ENCODE measurements at places on chromosomes 16 and 17.
A peak's percentile ranks its signal among the peaks of the same experiment; 100 is the strongest.

DNA sequence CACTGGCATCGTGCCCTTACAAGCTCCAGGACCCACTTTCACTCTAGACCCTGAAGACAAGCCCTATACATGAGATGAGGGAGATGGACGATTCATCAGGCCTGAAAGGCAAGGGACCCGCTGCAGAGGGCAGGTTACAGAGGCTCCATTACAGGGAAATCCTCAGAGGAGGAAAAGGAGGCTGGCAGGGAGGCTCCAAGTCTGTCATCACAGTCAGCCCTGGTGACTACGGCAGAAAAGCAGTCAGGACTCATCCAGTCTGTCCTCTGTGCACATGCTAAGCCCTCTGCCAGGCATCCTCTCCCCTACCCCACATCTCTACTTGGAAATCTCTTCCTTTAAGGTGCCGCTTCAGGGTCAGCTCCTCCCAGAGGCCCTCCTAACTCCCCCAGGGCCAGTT is 197.7 kb upstream of the CDH5 start:
- no peak for DNase-seq

DNA sequence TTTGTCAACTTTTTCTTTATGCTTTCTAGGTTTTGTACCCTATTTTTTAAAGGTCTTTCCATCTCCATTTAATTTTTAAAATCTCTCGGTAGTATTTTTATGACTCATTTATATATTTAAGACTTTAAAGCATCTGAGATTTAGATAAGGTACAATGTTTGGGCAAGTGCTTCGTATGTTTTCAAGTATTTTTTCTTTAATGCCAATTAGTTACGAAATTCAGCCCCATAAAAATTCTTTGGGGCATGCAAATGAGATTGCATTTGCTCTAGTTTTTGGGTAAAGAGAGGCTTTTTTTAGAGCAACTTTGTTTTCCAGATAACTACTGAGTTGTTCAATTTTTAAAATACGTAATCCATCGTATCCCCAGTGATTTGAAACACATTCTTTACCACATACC is 65.3 kb upstream of the CRHR1 start:
- no peak for DNase-seq

- DNase-seq: no peak
These were observed 12.3 kb upstream of the MC1R start for GRCh38 chr16:89906140-89907025.

DNA sequence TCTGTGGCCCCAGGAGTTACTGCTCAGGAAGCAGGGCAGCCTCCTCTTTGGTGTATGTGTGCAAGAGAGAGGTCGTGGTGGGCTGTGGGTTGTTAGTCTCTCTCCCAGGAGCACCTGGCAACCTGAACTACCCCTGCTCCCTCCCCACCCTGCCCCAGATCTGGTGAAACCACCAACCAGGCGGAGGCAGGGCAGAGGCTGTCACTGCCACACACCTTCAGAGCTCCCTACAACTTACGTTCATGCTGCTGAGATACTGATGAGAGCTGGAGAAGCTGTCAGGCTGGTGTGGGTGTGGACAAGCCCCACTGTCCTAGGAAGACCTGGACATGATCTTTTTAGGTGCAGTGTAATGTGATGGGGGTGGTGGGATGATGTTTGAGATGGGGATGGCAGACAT is 24.3 kb downstream of the GOSR2 start:
- DNase-seq: no peak

GRCh38 chr17:34399725-34400124 is 36.7 kb upstream of the CCL1 start:
- no peak for DNase-seq

DNA sequence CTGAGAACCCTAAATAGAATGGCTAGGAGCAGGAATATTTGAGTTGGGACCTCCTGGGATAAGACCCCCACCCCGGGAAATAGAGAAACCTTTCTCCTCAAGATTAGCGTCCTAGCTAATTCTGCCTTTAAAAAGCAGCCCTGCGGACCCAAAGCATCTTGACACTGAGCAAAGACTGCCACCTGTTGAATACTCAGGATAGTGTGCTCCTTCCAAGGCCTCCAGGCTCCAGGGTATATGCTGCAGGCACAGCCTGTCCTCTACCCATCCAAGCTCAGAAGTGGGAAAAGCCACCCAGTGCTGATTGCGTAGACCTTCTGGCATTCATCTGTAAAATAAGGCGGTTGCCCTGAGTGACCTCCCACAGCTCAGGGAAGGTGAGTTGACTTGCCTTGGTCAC is 456.2 kb upstream of the DYNLRB2 start:
- no peak for DNase-seq

- peak; percentile 65 for DNase-seq
These were observed 13.7 kb upstream of the MMP2 start for GRCh38 chr16:55465077-55465896.

DNA sequence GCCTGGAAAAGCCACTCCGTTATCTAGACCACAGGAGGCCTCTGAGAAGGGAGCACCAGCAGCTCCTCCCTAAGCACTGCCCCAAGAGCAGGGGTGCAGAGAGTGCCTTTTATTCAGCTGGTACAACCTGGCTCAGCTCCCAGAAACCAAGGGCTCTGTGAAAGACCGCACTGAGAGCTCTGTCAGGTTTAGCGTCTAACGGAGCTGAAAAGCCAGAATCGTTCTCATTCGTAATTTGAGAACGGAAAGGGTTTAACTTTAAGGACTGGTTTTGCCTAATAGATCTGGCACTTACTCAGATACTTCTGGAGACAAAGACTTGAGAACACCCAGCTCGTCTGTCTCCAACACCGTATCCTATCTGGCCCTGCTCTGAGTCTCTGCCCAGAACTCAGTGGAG is 13.5 kb downstream of the MPG start:
- no peak for DNase-seq

DNA sequence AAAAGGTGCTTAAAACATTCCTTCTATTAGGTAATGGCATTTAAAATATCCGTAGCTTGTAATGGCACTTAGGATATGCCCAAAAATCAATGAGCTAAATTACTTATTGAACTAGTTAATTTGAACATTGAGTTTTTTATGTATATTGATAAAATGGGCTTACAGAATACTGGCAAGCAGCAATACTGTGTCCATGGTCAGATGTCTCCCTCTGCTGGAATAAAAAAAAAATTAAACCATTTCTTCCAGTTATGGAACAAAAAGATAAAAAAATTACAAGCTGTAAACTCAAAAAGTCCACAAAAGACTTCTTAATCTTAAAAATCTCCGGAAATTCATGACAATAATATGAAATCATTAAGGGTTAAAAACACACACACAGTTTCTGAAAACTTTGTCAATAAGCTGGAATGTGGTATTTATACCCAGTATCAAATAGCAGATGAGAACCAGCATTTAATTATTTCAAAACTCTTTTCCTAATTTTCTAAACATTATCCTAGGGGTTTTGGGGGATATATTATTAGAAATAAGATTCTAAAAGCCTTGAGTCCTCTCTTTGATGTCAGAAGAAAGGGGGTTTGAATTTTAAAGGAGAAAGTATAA is 21.5 kb upstream of the PSMD7 start:
- no peak for DNase-seq

DNA sequence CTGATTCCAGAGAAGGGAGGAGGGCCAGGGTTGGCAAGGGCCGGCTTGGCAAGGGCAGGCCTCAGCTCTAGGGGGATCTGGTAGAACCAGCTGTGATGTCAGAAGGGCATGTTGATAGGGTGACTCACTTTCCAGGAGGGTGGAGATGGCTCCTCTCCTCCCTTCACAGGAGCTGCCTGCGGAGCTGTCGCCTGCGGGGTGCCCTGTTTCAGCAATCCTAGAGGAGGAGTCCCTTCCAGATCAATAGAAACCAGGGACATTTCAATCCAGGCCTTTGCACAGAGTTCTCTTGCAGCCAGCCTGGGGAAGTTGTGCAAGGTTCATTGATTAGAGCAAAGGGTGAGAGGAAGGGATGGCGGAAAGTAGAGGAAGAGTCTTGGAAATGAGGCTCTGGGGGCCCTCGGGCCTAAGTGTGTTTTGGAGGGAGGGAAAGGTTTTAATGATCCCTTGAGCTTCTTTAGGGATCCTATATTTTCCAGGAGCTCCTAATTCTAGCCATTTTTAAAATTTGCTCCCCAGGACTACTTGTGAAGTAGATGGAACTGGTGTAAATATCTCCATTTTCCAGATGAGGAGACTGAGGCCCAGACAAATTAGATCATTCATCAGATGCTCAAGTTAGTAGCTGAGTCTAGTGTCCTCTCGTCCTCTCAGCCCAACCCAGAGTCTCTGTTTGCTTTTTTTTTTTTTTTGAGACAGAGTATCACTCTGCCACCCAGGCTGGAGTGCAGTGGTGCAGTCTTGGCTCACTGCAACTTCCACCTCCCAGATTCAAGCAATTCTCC is 24.8 kb upstream of the CSNK2A2 start:
- DNase-seq: no peak

GRCh38 chr17:47278561-47278960 is 24.9 kb downstream of the ITGB3 start:
- DNase-seq: no peak

- no peak for DNase-seq
These were observed 30.3 kb downstream of the ARSG start for GRCh38 chr17:68321556-68321954.

GRCh38 chr17:28896491-28896883 is 1.0 kb downstream of the FLOT2 start:
- no peak for DNase-seq

- no peak for DNase-seq
These were observed 59.6 kb downstream of the TANGO6 start for GRCh38 chr16:68902969-68903345.

- DNase-seq: no peak
These were observed 116.5 kb downstream of the ANKFN1 start for GRCh38 chr17:56269556-56270389.

DNA sequence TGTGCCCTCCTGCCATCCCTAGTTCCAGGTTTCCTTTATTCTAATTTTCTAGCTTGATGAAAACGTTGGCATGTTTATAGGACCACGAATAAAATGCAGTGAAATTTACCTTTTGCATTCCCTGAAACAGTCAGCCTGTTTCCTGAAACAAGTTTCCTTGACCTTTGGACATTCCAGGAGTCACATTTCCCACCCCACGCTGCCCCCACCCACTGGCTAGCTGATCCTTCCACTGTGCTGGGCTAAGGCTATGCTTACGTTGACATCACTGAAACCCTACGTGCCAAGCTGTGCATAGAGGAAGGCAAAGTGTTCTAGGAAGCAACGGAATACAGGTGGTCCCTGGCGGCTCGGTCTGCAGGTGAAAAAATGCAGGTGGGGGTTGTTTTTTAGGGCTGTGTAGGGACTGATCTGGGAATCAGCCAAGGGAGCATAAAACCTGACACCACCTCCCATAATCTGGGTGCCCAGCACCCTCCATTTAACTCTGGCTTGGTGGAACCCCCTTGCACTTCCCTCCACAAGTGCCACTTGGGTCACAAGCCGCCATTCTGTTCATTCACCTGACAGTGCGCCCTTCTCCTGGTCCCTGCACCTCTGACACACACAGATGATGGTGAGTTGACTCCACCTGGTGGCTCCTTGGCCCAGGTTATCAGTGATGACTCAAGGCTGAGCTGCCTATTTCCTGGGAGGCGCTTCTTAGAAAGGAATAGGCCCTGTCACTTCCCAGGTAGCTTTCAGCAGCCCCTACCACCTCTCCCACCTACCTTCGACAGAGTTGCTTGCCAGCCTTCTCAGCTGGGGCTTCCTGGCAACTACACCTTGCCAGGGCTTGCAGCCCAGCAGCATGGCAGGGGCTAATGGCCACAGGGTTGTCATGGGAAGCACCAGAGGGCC is 83.7 kb downstream of the N4BP1 start:
- no peak for DNase-seq

DNA sequence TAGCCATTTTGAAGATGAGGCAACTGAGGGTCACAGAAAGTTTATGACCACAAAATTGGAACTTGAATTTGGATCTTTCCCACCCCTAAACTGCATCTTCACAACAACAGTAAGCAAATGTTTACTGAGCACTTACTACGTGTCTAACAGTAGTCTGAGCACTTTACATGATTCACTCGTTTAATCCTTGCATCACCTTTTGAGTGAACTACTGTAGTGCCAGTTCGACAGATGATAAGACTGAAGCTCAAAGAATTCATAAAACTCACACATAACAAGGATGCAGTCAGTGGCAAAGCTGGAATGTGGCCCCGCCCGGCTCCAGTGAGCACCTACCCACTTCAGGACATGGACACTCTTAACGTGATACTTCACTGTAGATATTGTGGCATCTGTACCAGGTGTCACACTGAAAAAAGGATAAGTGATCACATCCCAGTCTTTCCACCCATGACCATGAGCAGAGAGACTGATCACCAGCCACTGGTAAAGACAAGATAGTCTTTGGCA is 36.0 kb upstream of the HLF start:
- no peak for DNase-seq

DNA sequence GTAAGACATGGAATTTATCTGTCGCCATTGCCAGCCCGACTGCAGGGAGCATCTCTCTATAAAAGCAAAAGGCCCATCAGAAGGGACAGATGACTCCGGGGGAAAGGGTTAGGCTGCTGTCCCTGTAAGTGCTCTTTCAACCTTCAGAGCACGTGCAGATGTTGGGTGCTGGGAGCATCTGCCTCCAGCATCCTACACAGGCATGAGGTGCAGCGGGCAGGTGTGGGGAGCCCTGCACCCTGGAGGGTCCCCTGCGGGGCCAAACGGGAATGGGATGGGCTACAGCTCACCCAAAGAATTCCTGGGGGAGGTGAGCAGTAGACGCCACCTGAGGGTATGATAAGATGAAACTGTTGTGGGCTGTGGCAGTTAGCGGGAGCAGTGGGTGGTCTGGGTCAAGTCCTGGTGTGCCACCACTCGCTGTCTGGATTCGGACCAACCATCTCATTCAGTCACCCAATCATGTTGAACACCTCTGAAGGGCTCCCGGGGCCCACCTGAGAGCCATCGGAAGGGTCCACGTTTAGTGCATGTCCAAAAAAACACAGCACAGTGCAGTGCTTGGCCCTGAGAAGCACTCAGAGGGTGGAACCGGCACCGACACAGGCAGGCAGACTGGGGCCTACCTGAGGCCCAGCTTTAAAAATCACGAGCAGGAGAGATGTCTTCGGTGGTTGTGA is 3.8 kb downstream of the SMCR8 start:
- DNase-seq: no peak

- no peak for DNase-seq
These were observed 56.7 kb upstream of the ERCC4 start for GRCh38 chr16:13863075-13863765.

DNA sequence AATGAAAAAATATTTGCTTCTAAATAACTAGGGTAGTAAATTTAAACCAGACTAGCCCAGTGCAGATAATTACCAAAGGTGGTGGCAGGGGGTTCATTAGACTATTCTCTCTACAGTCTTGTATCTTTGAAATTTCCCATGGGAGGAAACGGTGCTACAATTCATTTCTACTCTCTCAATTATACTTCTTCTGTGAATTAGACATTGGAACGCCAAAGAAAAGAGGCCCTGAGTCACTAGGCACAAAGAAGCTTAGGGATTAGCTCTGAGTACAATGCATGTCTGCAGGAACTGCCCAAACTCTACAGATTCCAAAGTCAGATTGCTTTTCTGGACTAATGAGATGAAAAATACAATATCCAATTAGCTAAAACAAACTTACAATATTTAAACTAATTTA is 30.7 kb upstream of the ARL6IP1 start:
- DNase-seq: no peak

All from GOT3 (cell line).